ENCODE measurements at places on chromosomes 1 and 21.

DNA sequence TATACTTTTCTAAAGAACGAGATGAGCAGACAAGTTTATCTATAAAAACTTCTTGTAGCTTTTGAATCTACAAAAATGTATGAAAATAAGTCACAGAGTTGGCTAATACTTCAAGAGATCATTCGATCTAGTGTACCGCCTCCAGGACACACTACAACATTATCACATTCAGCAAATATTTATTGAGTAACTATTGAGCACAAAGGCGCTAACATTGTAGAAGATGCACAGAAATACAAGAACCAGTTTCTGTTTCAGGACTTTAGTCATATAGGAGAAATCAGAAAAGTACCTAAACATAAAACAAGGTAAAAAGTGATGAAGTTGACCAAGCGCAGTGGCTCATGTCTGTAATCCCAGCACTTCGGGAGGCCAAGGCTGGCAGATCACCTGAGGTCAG, 20.6 kb downstream of the WASF2 start:
- no peak for DNase-seq

- peak; percentile 34 for DNase-seq
Observed at GRCh38 chr1:18875107-18875795, 15.8 kb upstream of the TAS1R2 start.

DNA sequence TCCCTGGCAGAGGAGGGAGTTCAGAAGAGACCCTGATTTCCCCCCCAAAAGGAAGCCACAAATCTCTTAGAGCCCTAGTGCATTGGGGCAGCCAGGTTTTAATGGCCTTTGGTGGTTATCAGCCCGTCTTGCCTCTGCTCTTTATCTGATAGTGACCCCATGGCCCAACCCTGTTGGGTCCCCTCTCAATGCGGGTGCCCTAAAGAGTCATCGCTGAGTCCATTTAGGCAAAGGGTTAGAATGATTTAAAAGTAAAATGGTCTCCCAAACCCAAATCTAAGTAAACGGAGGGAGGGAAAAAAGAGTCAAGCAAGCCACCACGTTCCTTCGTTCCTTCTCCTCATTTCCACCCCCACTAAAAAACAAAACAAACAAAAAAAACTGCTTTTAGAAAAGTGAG, 164.0 kb downstream of the RUNX1 start:
- no peak for DNase-seq

GRCh38 chr1:2233997-2234761, 6.1 kb downstream of the SKI start:
- DNase-seq, result no peak

DNA sequence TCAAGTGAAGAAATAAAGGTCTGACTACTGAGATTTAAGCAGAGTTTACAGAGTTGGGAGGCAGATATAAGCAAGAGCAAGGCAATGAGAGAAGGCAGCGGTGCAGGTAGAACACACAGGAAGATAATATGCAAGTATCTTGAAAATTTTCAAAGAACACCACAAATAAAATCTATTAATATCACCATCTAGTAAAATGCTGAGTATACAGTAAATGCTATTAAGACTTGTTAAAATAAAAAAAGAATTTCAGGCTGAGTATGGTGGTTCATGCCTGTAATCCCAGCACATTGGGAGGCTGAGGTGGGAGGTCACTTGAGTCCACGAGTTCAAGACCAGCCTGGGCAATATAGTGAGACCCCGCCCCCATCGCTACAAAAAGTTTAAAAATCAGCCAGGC, 20.0 kb downstream of the SORT1 start:
- DNase-seq, result no peak

DNA sequence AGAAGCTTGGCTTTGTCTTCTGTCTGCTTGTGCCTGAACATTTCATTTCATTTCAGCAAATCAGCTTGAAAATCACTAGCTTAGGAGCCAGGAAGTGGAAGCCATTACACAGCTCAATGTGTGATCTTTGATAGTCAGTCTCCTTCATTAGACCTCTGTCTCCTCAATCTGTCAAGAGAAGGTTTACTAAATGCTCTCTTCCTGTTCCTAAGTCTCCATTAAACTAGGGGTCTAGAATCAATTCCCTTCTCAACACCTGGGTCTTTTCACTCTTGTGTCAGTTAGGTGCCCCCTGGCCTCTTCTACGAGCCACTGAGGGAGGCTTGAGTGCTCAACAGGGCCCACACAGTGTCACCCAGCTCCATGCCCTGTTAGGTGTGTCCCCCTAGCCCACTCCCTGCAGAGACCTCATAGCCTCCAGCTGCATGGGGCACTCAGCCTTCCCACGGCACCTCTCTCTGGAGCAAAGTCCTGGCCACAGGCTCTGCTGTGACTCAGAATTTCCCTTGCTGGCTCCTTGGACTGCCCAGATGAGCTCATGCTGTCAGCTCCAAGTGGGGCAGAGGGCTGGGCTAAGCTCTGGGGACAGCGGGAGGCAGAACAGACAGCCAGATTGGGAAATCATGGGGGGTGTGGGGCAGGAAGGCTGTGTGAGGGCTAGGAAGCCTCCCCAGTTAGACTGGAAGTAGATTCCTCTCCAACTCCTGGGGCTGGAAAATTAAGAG, 115.7 kb upstream of the IPO9 start:
- DNase-seq, result no peak

DNA sequence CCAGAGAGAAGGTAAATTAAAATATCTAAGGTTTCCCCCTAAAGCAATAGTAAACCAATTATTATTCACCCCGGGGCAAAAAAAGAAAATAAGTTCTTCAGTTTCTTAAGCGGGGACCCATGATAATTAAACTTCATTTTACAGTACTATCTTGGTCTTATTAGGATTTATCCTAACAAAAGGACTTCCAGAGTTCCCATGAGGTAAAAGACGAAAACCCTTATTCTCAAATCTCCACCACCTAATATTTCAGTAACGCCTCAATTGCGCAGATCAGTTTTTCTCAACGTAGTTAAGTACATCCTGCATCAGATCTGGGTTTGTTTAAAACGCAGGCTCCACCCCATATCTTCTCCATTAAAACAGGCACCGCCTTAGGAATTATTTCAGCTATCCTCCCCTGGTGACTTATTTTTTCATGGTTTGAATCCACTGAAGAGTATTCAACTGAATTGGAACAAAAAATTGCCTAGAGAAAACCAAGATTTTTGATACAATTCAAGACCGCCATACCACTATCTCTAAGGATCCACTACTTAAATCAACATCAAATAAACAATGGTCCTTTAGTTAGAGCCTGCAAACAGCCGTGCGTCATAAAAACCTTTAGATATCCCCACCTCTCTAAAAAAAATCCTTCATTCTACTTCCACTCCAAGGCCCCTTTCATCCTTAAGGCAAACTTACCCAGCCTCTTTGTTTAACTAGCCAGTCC, 1.7 kb downstream of the MCL1 start:
- no peak for DNase-seq

GRCh38 chr1:1883092-1883873, 7.6 kb downstream of the GNB1 start:
- DNase-seq, result no peak

DNA sequence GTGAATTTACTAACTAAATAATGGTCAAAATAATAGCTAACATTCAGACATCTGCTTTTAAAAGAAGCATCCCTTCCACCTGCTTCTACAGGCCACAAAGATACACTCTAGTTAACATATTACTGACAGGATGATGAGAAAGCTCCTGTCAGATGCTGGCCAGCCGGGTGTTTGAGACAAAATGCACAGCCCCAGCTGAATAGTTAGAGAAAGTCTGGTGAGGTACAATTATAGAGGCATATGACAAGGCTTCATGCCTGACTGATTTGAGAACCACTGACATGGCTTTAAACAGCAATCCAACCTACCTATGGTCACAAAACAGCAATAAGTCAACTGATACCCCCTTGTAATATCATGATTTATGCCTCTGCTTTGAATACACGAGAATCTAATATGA, 137.0 kb downstream of the DENND1B start:
- no peak for DNase-seq

- no peak for DNase-seq
Observed at GRCh38 chr1:180167721-180168467, 13.2 kb downstream of the QSOX1 start.

DNA sequence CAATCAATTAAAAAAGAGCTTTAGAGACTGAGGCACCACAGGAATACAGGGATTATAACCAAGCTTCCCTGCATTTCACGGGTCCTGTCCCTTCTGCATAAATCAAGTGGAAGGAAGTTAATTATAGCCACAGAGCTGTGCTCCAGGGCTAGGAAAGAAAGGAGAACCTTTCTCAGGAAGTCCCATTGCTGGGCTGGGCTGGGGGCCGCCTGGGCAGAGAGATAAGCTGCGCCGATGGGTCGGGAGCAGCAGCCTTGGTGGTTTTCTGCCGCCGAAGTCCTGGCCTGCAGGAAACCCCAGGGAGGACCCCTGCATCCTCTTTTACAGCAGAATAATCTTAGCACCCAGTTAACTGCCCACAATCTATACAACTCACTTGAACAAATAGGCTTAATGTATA, 12.6 kb upstream of the CD34 start:
- no peak for DNase-seq

DNA sequence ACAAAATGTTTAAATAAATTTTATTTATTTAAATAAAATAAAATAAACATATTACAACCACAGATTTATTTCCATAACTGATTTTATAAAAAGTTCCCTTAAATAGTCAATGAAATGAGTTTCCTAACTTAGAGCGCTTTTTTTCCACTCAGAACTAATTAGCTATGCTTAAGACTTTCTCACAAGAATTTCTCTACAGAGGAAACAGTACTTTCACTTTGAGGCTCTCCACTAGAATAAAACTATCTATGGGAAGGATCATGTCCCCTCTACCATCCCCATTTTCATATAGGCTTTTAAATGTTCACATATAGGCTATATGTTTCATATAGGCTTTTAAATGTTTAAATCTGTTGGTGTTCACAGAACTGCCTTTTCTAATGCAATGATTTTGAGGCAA, 40.0 kb upstream of the DPH5 start:
- DNase-seq, result no peak

DNA sequence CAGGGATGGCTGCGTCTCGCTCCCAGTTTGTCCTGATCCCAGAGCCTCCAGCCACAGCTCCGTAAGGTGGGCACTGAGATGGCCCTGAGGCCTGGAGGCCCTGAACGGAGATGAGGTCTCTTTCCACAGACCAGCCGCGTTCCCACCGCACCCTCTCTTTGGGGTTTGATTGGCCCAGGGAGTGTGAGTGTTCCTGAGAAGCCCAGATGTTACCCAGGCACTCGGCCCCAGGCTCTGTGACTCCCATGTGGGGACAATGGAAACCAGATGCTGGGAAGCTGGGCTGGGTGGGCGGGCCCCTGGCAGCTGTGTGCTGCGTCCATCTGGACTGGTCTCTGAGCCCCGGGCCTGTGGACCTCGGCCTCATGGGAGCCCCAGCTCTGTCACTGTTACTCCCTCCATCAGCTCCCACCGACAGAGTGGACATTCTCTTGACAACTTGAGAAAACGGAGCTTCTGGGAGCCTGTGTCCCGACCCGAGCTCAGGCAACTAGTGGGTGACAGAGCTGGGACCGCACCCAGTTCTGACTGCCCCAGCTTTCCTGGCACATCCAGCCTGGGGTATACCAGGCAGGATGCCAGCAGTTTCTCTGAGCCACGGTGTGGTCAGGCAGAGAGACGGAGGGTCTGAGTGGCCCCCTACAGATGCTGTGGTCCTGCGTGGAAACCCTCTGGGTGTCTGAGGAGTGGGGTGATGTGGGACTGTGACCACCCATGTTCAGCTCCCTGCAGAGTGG, 9.8 kb upstream of the COL6A1 start:
- no peak for DNase-seq

DNA sequence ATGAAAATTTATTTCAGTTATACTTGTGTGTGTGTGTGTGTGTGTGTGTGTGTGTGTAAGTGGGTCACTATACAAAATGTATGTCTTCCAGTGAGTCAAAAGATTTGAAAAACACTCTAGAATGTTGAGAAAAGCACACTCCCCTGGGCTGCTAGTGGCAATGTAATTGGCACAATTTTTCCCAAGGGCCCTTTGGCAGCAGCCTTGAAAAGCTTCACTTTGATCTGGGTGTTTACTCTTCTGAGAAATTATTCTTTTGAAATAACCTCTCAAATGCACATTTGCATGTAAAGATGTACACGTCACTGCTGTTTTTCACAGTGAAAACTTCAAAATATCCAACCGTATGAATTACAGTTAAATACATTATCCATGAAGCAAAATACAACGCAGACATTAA, 22.1 kb upstream of the SLC44A3 start:
- DNase-seq, result no peak

DNA sequence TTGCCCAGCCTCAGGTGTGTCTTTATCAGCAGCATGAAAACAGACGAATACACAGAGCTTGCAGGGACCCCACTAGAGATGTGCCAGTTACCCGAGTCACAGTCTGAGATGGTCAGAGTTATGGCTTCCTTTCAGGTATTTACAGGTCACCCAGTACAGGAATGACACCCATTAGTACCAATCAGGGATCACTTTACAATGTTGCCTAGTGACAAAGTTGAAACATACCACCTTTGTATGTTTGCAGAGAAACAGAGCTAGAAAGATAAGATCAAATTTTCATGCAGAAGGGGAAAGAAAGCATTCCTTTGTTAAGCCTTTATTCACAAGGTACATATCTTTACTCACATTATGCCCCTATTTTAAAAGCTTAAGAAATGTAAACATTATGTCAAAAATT, 137.6 kb downstream of the RGS7 start:
- DNase-seq, result no peak

DNA sequence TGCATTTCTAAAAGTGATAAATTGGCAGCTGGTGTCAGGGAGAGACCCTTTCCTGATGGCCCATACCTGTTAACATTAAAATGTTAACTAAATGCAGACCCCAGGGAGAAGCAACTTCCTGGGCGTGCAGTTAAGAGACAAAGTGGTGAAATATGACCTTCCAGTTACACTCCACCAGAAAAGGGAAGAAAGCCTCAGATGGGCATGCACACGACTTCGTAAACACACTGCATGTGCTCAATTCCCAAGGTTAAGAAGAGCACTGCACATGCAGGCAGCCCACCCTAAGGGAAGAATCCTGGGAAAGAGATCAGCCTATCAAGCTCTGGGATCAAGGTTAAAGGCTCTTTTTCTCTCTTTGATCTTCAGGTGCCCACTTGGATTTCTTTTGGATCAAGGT, 9.7 kb upstream of the GBP6 start:
- no peak for DNase-seq

DNA sequence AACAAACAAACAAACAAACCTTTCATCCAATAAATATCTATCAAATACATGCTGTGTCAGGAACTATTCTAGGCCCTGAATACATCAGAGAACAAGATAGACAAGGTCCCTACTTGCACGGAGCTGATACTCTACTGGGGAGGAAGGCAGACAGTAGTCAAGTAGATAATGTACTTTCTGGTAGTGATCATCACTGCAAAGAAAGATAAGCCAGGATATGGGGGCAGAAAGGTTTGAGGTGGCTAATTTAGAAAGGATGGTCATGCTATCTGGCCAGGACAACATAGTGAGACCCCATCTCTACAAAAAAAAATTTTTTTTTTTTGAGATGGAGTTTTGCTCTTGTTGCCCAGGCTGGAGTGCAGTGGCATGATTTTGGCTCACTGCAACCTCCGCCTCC, 9.3 kb upstream of the MEX3A start:
- no peak for DNase-seq

DNA sequence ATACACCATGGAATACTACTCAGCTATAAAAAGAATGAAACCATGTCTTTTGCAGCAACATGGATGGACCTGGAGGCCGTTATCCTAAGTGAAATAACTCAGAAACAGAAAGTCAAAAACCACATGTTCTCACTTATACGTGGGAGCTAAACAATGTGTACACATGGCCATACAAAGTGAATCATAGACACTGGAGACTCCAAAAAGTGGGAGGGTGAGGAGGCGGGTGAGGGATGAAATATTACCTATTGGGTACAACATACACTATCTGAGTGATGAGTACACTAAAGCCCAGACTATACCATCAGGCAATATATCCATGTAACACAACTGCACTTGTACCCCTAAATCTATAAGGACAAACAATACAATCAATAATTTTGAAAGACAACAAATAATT, 39.5 kb upstream of the FAM20B start:
- no peak for DNase-seq
